Stimulated activated CD8-positive, alpha-beta memory T cell treated with anti-CD3 and anti-CD28 coated beads, Interleukin-15, amount 100 ng/mL, for 4 hours (primary cell): ENCODE measurements at places on chromosomes 2 and 18.

- DNase-seq: no peak
These were observed 205.4 kb downstream of the RAB3GAP1 start for GRCh38 chr2:135257383-135258090.

- DNase-seq: no peak
These were observed 33.0 kb downstream of the RAB1A start for GRCh38 chr2:65096948-65097347.

DNA sequence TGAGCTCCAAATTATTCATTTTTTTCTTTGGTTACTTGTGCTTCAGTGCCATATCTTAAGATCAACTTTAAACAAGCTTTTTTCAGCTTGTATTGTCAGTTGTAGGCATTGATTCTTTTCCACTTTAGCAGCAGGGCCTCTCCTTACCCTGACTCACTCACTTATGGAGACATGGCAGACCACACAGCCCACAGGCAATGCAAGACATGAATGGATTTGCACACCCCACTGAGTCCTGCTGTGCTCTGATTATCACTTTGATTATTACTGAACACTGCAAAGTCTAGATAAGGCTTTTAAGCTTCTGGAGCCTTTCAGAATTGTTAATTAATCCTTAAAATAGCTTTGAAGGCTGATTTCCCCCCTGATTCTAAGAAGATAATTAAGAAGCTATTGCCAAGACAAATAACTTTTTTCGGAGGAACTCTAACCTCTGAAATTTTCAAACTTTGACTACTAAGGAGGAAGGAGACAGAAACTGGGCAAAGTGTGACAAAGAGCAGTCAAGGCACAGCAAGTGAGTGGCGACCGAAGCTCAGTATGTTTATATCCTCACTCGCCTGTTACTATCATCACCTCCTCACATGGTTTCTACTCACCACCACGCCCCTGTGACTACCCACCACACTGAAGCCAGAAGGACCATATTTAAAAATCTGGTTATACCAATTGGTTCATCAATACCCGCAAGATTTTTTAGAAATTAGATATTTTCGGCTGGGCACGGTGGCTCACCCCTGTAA lies 43.3 kb downstream of the CACNB4 start:
- no peak for DNase-seq

- DNase-seq: no peak
These were observed 40.0 kb downstream of the CCDC102B start for GRCh38 chr18:68837665-68838451.

DNA sequence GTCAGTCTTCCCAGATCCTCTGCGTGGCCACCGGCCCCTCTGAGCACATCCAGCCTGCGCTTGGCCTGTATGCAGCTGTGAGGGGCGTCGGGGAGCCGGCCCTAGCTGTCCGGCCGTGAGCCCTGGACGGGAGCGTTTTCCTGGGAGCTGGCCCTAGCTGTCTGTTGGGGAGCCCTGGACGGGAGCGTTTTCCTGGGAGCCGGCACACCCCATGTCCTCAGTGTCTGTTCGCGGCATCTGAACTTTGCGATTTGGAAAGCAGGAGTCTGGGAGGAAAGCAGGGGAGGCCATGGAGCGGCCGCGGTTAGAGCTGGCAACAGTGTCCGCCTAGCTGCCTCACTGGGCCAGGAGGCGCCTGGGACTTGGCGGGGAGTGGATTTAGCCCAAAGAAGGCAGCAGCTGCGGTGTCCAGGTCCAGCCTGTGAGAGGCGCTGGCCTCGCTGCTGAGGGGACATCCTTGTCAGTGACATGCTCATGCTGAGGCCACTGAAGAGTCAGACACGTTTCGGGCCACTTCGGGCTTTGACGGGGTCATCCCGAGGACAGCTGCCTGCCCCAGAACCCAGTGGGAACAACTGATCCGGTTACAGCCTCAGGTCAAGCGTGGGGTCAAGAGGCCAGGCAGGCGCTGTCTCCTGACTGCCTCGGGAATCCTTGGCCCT lies 75.8 kb downstream of the KCNG2 start:
- no peak for DNase-seq

- DNase-seq: no peak
These were observed 3.6 kb downstream of the ALPI start for GRCh38 chr2:232459419-232460035.

DNA sequence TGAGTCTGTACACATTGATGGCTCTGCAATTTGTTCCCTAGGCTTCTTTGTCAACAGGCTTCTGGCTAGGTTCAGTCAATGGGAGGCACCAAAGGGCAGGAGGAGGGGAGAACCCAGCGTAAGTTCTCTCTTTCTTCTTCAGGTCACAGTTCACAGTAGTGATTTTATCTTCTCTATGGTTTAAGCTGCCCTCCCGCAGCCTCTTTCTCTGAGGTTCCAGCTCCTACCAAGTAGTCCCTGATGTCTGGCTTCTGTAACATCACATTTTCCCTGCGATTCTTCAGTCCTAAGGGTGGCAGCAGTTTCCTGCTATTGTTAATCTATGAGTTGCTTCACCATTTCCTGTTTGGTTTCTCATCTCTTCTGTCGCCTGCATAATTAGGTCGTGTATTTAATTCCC lies 107.4 kb downstream of the CPO start:
- no peak for DNase-seq

DNA sequence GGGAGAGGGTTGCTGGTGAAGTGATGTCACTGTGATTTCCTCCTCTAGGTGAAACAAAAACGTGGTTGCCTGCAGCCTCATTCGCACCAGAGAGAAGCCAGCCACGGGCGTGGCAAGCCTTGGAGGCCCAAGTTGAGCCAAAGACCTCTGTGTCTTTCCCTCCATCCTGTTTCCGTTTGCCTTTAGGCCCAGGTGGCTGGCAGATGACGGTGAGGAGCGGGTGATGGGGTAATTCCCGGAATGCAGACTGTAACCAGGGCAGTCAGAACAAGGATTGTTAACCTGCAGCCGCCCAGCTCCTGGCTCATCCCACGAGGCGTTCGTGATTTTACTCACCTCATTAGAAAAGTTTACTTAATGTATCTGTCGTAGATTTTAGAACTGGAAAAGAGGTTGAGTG lies 14.4 kb downstream of the CTIF start:
- no peak for DNase-seq

DNA sequence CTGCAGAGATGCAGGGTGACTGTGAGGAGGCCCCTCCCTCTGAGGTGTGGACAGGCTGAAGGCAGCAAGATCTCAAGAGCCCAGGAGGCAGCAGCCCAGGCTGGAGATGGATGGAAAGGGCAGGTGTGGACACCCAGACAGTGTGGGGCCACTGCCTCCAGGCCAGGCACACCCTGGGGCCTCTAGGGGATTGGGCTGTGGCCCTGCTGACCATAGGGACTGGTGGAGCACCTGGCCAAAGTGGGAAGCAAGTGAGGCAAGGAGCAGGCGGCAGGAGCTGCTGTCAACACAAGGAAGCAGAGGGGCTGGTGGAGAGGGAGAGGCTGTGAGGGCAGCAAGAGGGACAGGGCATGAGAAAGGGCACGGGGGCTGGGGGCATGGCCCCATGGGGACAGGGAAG lies 10.8 kb downstream of the SNED1 start:
- DNase-seq: no peak

- DNase-seq: no peak
These were observed 516.7 kb downstream of the NR4A2 start for GRCh38 chr2:155815851-155816250.

DNA sequence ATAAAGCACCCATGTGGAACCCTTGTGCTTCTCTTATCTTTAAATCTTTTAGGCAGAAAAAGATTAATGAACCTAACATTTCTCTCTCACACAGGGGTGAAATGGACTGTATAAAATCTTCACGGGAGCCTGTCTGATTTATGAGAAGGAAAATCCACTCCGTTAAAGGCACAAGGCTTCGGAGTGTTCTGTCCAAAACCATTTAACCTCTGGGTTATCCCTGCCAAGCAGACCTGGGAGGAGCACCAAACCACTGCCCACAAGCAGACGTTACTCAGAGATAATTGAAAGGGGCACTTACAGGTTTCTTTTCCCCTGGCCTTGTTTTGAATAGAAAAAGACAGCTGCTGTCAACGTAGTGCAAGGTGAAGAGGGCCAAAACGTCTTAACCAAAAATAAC lies 184.4 kb upstream of the DOK6 start:
- DNase-seq: no peak

DNA sequence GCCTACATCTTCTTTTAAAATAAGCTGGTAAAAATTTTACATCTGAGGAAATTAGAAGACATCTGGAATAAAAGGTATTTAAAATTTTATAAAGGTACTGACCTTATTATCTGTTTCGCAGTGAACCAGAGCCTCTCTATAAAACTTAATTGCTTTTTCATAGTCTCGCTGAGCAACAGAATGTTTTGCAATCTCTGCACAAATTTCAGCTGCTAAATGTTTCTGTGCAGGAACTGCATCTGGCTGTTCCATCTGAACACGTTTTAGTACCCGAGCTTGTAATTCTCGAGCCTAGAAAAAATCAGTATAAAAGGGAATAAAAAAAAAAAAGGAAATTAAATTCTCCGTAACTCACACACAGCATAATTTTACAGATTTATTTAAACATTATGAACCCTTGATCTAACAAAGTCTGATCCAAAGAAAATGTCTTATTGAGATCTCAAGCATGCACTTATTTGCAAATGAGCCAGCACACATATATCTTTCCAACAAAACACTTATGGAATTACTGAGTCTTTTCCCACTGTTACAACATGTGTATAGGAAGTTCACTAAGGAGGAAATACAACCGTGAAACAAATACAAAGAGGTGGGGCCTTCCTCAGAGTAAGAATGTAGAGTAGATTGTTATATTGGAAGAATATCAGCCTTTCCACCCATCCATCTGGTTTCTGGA lies 51.8 kb downstream of the TTC21B start:
- no peak for DNase-seq

GRCh38 chr2:202267495-202267894 lies 1.9 kb downstream of the NOP58 start:
- DNase-seq: no peak

GRCh38 chr2:159124441-159124911 lies 156.0 kb downstream of the TANC1 start:
- no peak for DNase-seq

DNA sequence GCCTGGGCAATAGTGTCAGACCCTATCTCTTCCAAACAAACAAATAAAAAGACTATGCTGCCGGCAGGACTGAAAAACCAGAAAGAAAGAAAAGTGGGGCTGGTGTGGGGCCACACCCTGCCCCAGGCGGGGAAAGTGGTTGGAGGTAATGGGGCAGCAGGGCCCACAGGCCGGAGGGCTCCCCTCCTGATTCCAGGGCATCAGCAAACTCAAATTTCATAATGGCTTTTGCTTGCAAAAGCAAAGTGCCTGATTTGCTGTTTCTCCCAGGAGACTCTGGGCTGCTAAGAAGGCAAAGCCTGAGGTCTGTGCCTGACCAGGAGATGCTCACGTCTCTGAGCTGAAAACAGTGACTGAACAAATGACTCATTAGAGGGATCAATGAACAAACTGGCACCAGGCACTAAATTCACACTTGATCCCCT lies 121.9 kb downstream of the HDAC4 start:
- no peak for DNase-seq

- DNase-seq: no peak
These were observed 106.2 kb upstream of the ZFP36L2 start for GRCh38 chr2:43332653-43333052.

DNA sequence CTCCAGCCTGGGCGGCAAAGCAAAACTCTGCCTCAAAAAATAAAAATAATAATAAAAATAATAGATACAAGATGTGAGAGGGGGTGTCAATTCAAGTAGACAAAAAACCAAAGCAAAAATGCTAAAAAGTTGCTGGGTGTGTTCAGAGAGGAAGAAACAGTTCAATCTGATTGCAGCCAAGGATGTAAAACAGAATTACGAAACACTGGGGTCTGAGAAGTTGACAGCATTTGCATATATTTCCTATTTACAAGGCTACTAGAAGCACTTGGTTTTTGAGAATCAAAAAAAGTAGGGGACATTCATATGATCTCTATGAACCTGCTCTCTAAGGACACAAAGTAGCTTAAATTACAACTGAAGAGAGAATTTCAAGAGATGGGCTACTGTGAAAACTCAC lies 7.6 kb downstream of the TRIP12 start:
- DNase-seq: no peak

DNA sequence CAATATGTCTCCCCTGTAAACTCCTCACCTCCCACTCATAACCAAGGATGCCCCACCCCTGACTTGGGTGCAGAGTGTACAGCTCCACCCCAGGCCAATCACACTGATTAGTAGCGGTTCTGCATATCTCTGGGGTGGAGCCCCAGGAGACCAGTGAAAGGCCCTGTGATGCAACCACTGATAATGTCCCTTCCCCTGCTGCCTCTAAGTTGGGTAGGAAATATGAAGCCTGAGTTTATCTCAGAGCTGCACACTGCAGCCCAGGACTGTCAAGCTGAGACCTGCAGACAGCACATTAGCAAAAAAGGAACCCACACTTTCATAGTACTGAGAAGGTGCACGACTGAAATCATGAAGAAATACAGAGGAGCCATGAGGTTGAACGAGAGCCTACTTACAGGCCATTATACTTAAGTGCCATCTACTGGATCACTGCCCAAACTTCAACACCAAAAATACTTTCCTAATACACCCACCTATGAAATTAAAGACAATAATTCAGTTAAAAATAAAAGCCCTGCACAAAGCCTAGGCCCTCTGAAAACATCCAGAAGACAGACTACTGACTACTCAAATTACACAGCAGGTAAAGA lies 455.4 kb upstream of the LRRTM4 start:
- DNase-seq: no peak

DNA sequence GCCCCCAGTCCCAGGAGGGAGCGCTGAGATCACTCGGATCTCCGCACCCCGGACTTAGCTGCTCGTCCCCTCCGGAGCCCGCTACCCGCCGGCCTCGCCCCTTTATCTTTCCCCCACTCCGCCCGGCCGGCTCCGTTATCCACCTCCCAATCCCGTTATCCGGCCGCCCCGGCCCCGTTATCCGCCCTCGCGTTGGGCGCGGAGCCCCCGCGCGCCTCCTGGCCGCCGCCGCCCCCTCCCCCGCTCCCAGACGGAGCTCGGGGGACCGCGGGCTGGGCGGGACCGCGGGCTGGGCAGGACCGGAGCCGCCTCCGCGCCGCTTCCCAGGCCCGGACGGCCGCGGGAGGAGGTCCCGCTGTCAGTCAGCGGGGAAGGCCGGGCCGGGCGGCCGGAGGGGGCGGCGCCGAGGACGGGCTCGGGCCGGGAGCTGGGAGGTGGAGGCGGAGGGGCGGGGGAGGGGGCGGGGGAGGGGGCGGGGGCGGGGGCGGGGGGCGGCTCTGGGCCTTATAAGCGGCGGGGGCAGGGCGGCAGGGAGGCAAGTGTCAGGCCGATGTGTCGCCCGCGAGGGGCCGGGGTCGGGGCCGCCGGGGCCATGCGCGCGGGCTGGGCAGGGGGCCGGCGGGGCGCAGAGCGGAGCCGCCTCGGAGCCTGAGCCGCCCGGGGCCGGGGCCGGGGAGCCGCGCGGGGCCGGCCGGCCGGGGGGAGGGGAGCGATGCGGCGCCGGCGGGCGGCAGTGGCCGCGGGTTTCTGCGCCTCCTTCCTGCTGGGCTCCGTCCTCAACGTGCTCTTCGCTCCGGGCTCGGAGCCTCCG lies at the start of gene PKDCC:
Gene PKDCC (plus strand): TSS at position 534 of the 811 bp plus-strand sequence. CDS start 179 bp downstream, at position 713.
- no peak for DNase-seq

GRCh38 chr2:127050803-127051115 lies 56.2 kb downstream of the BIN1 start:
- DNase-seq: no peak
